Stimulated activated CD8-positive, alpha-beta memory T cell treated with anti-CD3 and anti-CD28 coated beads, Interleukin-12 subunit alpha, Interleukin-12 subunit beta, amount 100 ng/mL, for 4 hours (primary cell): ENCODE measurements at places on chromosomes 1 and 21.

GRCh38 chr1:61280452-61280851, 198.1 kb downstream of the NFIA start:
- DNase-seq, result no peak

GRCh38 chr1:43074244-43074643, 97.8 kb downstream of the EBNA1BP2 start:
- DNase-seq, result no peak

DNA sequence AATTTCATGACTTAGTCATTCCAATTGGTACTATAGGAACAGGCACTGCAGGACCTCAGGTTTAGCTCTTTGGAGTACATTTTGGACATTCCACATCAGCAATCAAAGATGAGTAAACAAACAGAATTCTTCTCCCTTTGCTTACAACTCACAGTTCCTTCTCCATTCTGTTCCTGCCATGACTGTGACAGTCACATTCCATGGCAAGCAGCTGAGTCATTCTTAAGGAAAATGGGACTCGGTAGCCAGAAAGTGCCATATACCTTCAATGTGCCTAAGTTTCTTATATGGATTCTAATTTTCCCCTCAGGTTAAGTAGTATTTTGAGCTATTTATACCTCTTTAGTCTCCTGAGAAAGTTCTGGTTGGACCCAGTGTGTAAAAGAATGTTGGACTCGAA, 25.6 kb downstream of the CRCT1 start:
- no peak for DNase-seq

DNA sequence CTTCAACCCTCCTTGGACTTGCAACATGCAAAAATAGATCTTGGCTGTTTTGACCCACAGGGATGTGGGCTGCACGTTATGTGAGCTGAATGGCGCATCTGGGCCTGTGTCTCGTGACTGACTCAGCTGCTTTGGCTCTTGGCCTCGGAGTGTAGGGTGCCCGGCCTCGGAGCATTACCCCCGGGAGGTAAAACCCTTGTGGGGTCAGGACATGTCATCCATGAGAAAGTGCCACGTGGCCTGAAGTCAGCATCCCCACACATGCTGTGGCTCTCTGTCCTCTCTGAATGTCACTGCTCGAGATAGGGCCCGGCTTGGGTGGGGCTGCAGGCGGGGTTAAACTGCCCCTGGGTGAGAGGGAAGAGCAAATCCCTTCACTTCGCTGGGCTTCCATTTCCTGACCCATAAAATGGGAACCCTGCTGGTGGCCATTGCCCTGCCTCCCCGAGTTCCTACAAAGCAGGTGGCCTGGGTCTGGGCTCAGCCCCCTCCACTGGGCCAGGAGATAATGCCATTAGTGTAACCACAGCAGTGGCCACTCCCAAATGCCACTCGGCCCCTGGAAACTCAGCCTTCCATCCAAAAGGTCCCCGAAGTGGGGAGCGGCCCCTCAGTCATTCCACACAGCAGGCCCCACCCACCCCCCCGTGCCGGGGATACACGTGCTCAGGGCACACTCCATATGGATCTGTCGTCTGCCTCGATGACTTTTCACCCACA, 22.8 kb upstream of the TSPEAR start:
- DNase-seq, result no peak

GRCh38 chr1:145740269-145740668, 21.0 kb downstream of the CD160 start:
- no peak for DNase-seq

- DNase-seq, result no peak
Measured at GRCh38 chr1:89453123-89453972, 71.3 kb upstream of the LRRC8B start.

DNA sequence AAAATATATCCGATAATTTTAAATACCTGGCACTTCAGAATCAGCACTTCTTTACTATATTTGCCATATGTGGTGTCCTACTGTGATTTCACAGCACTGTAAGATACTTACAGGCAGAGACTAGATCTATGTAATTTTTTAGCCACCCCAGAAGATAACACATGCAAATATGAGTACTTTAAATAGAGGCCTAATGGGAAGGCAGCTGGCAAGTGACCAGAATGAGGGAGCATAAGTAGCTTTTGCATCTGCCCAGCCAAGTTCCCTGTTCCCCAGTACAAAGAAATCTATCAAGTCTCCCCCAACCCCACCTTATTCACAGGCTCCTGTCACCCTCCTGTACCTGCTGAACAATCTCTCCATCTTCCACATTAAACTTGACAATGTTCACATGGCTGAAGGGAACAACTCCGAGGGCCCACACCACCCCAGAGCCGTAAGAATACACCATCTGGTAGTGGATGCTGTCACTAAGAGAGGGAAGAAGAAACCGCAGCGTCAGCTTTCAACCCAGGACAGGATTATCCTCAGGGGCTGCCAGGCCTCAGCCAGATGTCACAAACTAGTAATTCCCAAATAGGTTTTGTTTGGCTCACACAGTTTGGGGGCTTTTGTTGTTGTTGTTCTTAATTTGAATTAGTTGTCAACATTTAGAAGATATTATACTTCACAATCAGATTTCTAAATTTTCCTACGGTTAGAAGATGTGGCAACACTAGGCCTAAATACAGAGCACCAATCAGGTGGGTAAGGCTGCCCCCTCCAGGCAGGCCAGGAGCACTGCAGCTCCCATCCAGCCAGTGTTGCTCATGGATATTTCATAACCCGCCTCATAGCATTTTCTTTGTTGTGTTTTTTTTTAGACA, 10.4 kb downstream of the EMC1 start:
- no peak for DNase-seq

GRCh38 chr1:67368046-67368514, 60.4 kb downstream of the IL12RB2 start:
- DNase-seq, result no peak

GRCh38 chr1:26277719-26278118, 2.2 kb upstream of the SH3BGRL3 start:
- no peak for DNase-seq

DNA sequence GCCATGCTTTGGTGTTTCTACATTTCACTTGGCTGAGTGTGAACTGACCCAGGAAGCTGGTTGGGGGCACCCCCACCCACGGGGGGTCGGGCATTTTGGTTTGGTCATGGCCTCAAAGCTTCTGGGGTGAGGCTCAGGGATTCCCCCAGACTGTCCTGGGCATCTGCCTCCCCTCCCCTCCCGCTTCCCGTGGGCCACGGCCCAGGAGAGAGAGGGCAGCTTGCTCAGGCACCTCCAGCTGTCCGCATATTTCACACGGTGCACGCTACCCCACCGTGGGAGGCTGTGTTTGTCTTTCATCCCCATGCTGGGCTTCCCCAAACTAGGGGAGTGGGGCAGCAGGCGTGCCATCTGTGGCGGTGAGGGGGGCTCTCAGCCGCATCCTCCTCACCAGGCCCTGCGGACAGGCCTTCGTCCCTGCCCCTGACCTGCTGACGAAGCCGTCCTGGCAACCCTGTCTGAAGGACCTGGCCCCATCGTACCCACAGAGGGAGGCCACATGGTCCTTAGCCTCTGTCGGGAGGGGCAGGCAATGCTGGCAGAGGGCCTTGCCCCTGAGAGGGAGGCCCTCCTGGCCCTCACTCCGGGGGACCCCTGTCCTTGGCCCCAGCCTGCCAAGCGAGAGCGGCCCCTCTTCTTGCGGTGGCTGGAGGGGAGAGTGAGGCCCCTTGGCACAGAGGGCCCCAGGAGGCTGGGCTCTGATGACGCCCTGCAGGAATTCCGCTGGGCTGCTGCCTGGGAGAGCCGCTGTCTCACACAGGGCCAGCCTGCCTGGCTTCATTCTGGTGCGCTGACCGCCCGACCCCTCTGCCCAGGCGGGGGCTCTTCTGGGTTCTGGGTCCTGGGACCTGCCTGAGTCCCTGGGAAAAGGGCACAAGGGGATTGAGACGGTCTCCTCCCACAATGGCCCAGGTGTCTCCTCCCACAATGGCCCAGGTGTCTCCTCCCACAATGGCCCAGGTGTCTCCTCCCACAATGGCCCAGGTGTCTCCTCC, 22.1 kb downstream of the TP73 start:
- DNase-seq, result no peak

DNA sequence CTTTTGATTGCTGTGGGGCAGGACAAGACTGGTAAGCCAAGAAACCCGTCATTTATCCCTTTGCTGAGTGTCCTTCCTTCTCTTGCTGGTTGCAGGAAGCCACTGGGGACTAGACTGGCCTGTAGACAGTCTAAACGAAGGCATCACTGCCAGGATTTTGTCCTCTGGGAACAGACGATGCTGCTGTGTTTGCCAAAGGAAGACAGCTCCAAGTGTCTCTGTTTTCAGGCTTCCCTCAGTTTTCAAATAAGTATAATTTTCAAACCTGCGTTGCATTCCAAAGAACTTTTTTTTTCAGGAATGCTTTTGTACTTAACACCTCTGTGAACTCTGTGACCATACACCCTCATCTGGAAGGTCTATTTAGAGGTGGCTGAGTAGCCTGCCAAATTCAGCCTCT, 269.4 kb downstream of the HLX start:
- DNase-seq, result no peak

DNA sequence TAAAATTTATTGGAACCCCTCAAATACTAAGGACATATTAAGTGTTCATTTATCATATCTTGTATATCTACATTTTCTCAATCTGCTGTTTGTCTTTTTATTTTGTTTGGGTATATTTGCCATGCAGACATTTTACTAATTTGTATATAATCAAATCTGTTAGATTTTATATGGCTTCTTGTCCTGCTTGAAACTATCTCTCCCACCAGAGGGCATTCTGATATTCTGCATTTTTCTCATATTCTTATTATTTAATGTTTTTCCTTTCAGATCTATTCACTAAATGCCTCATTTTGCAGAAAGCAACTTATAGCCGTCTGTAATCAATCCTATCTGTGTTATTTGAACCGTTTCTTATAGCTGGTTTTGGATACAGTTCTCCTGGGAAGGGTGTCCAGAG, 745.5 kb downstream of the LRRIQ3 start:
- no peak for DNase-seq

GRCh38 chr21:45588086-45588825, 46.0 kb upstream of the SLC19A1 start:
- DNase-seq, result no peak

DNA sequence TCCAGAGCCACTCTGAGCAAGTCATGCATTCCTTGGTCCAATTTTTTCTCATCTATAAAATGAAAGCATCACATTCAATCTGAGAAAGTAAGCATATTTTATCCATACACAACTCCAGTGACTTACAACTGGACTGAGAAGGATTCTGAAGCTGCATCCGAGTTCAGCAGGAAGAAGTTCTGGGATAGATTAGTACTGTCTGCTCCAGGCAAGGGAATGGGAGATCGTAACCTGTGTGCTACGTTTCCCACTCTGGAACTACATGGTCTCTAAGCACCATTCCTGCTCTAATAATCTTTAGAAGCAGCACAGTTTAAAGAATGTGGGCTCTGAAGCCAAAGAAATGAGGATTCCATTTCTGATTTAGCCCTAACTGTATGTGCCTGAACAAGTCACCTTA, 79.4 kb downstream of the LACTBL1 start:
- DNase-seq, result no peak

DNA sequence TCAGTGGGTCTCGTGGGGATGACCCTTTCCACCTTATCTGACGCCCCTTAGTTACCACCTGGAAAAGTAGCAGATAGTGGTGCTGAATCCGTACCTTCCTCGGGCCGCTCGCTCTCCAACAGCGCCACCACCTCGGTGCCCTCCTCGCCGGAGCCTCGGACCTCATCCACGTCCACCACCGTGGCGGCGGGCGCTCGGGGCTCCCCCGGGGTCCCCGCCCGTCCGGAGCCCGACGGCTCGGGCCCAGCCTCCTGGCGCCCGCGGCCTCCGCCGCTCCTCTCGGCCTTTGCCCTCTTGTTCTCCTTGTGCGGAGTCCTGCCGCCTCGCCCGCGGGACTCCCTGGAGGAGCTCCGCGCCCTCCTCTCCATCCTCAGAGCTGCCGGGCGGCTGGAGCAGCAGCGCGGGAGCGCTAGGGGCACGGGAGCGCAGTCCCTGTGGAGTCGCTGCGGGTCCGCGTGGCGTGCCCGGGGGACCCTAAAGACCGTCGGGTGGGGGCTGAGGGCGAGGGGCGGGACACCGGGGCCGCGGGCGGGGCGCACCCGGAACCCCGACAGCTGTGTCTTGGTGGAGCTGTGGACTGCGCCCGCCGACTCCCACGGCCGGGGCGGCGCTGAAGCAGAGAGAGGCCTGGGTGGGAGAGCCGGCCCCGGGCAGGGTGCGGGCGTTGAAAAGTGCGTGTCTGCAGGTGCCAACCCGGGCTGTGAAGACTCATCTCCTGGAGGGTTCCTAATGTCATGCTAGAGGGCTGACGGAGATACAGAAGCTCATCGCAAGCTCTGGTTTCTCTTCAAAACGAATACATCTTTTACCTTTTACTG, at the start of gene NPHS2:
TSS of gene NPHS2 (minus strand) at position 452 of the 818 bp plus-strand sequence. CDS start at position 368, 84 bp downstream.
- DNase-seq, result no peak

- no peak for DNase-seq
Measured at GRCh38 chr1:69777423-69777822, 209.7 kb downstream of the LRRC7 start.

- no peak for DNase-seq
Measured at GRCh38 chr1:172582889-172583288, 49.9 kb downstream of the SUCO start.

- DNase-seq, result no peak
Measured at GRCh38 chr1:158833264-158833663, 2.1 kb downstream of the MNDA start.

DNA sequence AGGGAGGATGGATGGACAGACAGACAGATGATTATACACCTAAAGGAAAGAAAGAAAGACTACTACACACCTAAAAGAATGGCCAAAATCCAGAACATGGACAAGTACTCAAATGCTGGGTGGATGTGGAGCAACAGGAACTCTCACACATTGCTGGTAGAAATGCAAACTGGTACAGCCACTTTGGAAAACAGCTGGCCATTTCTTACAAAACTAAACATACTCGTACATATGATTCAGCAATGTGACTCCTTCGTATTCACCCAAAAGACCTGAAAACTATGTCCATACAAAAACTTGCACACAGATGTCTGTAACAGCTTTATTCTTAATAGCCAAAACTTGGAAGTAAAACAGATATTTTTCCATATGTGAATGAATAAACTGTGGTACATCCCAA, 51.3 kb downstream of the PRPF38A start:
- no peak for DNase-seq
